Stimulated activated CD8-positive, alpha-beta memory T cell treated with anti-CD3 and anti-CD28 coated beads, Interleukin-15, amount 100 ng/mL, for 48 hours (primary cell): ENCODE measurements at places on chromosomes 5 and 9.

DNA sequence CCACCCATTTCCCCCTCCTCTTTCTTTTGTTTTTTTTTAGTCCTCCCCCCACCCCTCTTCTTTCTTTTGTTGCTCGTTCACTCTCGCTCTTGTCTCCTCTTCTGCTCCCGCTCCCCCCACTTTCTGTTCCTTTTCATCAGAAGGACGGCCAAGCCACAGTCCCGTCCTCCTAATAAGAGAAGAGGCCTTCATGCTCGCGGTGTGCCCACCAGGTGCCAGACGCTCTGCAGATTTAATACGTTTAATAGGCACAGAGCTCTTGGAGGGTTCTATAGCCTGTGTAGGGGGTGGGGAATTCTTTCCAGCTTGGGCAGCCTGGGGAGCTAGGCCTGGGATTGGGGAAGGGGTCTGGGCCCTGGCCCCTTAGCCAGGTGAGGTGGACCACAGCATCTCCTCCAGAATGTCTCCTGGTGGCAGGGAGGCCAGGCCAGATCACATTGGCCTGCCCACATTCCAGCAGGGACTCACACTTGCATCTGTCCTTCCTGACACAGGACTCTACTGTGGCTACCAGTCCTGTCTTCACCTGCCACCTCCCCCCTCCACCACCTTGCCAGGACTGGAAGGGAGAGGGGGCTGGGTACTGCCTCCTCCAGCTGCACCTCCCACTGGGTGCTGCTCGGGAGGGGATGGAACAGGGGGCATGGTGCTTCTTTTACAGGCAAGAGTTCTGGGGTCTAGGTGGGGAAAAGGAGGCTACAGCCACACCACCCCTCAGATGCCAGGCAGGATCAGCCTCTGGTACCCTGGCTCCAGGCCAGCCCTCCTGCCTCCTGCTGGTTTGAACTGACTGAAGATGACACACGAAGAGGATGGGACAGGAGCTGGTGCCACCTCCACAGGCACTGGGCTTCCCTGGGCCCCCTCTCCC is 6.1 kb upstream of the BARX1 start:
- DNase-seq: no peak

- no peak for DNase-seq
These were observed 6.3 kb downstream of the GPX3 start for GRCh38 chr5:151026679-151027078.

DNA sequence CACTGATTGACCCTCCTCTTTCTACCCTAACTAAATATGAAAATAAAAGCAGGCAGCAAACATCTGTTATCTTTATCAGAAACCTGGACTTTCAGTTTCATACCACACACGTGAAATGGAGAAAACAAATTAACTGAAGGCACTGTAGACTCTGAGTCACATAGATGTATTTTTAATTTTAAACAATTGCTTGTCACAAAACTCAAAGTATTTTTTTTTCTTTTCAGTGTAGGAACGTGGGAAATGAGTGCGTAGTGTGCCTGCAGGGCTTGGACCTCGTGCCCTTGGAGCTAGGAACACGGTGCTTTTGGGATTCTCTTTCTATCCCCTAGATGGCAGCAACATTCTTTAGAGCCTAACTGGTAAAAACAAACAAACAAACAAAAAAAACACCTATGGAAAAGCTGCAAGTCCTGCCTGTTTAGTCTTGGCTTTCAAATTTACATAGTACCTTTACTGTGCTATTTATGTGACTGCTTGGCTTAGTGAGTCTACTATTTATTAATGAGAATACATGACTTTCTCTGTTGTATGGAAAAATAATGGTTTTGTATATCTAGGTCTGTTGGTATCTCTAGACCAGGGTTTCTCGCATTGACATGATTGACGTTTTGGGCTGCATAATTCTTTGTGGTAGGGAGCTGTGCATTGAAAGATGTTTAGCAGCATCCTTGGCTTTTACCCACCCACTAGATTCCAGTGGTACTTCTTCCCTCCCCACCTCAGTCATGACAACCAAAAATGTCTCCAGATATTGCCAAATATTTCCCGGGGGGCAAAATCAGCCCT is 16.8 kb upstream of the ACTBL2 start:
- no peak for DNase-seq

GRCh38 chr5:39203275-39203922 is 16.0 kb downstream of the FYB1 start:
- no peak for DNase-seq

GRCh38 chr5:91315701-91316100 is 67.4 kb downstream of the ARRDC3 start:
- no peak for DNase-seq

- no peak for DNase-seq
These were observed 496.8 kb downstream of the MAT2B start for GRCh38 chr5:164002214-164002613.

GRCh38 chr5:142782976-142783530 is 12.9 kb downstream of the ARHGAP26 start:
- DNase-seq: no peak

- no peak for DNase-seq
These were observed 152.9 kb upstream of the PITX1 start for GRCh38 chr5:135186662-135187522.

DNA sequence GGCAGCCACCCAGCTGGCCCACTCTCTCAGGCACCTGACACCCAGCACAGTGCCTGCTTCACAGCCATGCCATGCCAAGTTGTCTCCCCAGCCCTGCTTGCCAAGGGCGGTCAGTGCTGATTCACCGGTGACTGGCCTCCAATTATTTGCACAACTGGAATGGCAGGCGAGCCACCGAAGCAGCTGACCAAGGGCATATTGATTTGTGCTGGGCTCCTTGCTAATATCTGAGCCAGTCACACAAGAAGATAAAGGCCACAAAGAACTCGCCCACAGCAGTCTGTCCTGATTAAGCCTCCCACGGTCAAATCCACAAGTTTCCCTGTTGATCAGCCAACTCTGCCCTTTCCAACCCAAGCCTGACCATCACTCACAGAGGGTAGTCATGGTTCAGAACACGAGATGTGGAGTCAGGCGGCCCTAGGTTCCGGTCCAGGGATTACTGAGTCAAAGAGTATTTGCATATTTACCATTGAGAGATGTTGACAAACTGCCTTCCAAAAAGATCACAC is 6.4 kb upstream of the EEIG1 start:
- DNase-seq: no peak

DNA sequence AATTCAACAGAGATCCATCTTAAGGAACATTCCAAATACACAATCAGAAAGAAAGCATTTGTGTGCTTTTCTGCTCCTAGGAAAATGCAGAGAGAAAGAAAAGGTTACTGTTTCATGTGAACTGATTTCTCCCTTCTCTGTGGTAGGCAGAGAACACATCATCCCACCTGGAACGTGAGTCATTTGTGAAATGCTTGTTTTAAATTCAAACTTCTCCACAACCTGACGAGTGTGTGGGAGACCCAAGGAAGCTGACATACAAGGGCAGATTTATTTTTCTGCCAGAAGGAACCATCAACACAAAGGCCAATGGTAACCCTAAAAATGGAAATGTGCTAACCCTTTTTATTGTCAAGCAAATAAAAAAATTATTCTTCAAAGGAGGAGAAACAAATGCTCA is 156.4 kb downstream of the EFNA5 start:
- no peak for DNase-seq

DNA sequence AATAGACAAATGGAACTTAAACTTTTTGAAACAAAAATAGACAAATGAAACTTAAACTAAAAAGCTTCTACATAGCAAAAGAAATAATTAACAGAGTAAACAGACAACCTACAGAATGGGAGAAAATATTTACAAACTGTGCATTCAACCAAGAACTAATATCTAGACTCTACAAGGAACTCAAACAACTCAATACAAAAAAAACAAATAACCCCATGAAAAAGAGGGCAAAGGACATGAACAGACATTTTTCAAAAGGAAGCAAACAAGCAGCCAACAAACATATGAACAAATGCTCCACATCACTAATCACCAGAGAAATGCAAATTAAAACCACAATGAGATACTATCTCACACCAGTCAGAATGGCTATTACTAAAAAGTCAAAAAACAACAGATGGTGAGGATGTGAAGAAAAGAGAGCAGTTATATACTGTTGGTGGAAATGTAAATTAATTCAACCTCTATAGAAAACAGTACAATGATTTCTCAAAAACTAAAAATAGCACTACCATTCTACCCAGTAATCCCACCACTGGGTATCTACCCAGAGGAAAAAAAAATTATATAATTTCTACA is 170.8 kb upstream of the RGMB start:
- DNase-seq: no peak

- DNase-seq: no peak
These were observed 10.1 kb downstream of the PLIN2 start for GRCh38 chr9:19117039-19117716.

DNA sequence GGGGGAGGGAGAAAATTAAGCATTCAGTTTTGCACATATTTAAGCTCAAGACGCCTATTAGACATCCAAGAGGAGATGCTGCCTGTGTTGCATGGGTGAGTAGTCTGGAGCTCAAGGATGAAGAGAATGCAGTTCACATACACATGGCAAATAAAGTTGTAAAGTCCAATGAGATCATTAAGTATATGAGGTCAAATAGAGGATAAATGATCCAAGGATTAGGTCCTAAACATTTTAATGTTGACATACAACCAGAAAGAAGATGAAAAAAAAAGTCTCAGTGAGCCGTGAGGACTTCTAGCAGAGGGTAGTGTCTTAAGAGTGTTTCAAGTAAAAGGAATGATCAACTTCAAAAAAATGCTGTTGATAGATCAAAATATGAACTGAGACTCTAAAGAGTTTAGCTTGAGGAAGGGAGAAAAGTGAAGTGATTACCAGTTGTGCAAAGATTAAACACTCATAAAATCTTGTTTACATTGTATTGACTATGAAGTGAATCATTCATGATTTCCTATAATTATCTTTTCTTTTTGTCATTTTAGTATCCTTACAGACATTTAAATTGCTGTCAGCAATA is 251.8 kb downstream of the ZNF608 start:
- no peak for DNase-seq

DNA sequence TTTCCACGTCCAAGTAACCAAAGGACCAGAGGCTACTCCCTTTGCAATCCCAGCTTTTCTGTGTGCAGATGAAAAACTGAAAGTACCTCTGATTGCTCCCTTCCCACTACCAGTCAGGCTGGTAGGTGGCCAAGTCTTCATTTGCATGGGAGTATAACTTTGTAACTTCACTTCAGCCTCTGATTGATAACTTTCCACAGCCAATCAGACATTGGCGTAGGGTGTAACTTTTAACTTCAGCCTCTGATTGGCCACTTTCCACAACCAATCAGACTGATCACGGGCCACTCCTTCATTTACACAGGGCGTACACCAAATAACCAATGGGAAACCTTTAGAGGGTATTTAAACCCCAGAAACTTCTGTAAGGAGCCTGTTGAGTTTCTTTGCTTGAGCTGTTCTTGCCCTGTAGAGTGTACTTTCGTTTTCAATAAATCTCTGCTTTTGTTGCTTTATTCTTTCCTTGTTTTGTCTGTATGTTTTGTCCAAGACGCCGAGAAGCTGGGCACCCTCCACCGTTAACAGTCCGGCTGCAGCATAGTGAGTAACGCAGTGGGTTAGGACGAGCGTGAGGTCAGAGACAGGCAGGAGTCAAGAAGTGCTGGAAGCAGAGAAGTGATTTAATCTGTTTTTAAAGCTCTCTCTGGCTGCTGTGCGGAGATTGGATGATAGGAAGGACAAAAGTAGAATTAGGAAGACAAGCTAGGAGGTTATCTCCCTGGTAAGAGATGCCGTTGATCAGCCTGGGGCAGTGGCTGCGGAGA is 3.5 kb upstream of the EXOSC2 start:
- DNase-seq: no peak

DNA sequence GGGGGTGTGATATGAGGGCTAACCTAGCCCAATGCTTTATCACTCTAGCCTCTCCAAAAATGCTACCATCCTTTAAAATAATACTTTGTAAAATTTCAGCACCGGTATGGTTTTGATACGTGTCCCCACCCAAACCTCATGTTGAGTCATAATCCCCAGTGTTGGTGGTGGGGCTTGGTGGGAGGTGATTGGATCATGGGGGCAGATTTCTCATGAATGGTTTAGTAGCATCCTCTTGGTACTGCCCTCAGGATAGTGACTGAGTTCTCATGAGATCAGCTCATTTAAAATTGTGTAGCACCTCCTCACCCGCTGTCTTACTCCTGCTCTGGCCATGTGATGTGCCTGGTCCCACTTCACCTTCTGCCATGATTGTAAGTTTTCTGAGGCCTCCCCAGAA is 35.0 kb upstream of the ANKH start:
- DNase-seq: no peak
